ENCODE measurements at places on chromosomes 3 and 15.

GRCh38 chr15:75866916-75867315 is 23.7 kb downstream of the UBE2Q2 start:
- DNase-seq: no peak

DNA sequence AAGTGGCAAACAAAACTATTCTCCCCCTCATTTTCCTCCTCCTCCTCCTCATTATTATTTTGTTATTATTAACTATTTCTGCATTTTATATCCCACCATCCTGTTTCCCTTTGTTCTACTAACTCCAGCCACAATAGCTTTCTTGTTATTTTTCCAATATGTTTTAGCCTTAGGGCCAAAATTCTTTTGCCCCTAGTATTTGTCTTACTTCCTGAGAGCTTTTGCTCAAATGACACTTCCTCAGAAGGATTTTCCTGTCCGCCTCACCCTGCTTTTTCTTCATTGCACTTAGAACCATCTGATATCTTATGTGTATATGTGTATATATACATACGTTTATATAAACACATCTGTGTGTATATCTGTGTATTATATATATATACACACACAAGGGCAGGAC is 32.7 kb upstream of the NUDT16 start:
- no peak for DNase-seq

GRCh38 chr3:33652736-33653135 is 65.3 kb downstream of the CLASP2 start:
- DNase-seq: no peak

- no peak for DNase-seq
Observed at GRCh38 chr3:38314112-38314763, 32.1 kb downstream of the SLC22A14 start.

- DNase-seq: no peak
Observed at GRCh38 chr15:36403351-36403750, 176.1 kb upstream of the CDIN1 start.

- no peak for DNase-seq
Observed at GRCh38 chr3:130956721-130957120, 62.8 kb downstream of the ATP2C1 start.

GRCh38 chr3:66856533-66856932 is 141.6 kb upstream of the KBTBD8 start:
- DNase-seq: no peak

DNA sequence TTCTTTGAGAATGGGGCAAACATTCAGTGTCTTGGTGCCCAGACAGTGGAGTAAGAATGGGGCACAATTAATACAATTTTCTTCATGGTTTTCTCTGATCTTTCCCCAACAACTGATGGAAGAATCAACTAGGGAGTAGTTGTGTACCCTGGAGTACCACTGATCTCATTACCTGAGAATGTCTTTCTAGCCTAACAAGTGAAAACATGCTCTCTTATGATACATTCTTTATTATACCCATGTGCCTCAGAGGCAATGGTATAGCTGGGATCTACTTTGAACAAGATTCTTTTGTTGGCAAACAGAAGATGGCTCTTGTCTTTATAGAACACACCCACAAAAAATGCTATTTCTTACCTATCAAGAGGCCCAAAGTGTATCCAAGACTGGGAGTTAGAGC is 250.6 kb upstream of the CMC1 start:
- no peak for DNase-seq

Measured in AG09309 (cell line).